ENCODE measurements at places on chromosomes 1 and 21. TPM values are rescaled to one million over a fixed set of nuclear protein-coding genes. Genes with fewer than 3 reads are reported as not detected.

The A3GALT2 gene
- not detected for total RNA-seq

The RAB42 gene
- 3.2 TPM for total RNA-seq

The DSTYK gene
- total RNA-seq, result 19.3 TPM

The KLHDC7A gene
- not detected for total RNA-seq

The NFASC gene
- total RNA-seq, result 33.3 TPM

The VAV3 gene
- total RNA-seq, result 0.08 TPM

The KRTAP12-2 gene
- total RNA-seq, result not detected

The GBP5 gene
- total RNA-seq, result 0.08 TPM

All from smooth muscle cell of the coronary artery (primary cell).